Cardiac septum (tissue), 1 donor: ENCODE measurements at places on chromosomes 11 and 22. TPM values are rescaled to one million over a fixed set of nuclear protein-coding genes. Genes with fewer than 3 reads are reported as not detected.
A peak's percentile ranks its signal among the peaks of the same experiment; 100 is the strongest.

DNA sequence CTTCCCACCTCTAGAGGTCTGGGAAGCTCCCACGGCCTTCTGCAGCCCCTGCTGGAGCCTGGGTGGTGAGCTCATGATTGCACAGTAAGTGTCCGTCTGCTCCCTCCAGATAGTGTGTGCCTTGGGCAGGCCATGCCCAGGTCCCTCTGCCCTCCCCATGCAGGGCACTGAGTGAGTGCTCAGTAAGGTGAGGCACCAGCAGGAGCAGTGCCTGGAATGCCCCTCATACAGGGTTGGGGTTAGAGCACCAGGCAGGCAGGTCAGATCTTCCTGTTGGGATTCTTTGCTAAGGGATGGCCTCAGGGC is 50.3 kb downstream of the NAT10 start:
- no peak for DNase-seq

DNA sequence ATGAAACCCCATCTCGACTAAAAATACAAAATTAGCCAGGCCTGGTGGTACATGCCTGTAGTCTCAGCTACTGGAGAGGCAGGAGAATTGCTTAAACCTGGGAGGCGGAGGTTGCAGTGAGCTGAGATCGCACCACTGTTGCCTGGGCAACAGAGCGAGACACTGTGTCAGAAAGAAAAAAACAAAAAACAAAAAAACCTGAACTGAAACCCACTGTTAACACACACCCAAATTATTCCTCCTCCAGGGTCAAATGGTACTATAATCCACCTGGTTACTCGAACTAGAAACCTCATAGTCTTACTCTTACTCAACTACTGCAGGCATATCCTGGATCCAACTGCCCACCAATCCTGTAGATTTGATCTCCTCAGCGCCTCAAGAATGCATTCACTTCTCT is 35.5 kb downstream of the USP28 start:
- no peak for DNase-seq

Gene HSPB2
- total RNA-seq = 59.9 TPM

DNA sequence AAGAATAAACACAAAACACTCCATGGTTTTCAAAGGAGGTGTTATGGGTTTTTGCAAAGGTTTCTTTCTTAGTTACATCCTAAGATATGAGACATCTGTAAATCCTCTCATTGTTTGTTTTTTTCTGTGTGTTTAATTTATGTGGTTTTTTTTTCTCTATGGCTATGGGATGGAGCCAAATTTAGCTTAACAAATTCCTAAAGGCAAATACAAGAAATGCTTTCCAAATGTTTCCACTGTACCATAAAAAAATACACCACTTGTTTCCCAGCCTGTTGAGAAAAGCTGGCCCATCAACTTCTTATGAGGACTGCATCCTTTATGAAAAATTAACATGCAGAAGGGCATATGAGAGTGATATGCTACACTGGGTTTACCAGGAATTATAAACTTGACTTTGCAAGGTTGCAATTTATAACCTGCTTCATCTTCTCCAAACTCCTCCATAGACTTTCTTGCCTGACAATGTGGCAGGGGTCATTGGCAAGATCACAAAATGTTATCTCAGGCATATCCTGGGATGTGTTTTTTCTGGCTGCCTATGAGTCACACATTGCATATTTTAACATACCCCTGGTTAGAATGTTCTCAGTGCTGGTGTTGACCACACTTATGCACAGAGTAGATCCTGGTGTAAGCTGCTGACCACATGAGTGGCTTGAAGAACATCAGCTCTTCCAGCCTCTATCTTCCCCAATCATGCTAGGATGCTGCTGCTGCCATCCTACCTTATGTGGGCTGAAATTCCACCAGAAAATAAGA is 137.6 kb upstream of the TTC12 start:
- no peak for DNase-seq

GRCh38 chr11:56783448-56784041 is 35.0 kb upstream of the OR9G4 start:
- DNase-seq = no peak

Gene CHRM1
- not detected for total RNA-seq

Gene SCUBE2
- 3.9 TPM for total RNA-seq

Gene CTSF
- total RNA-seq = 57.6 TPM

DNA sequence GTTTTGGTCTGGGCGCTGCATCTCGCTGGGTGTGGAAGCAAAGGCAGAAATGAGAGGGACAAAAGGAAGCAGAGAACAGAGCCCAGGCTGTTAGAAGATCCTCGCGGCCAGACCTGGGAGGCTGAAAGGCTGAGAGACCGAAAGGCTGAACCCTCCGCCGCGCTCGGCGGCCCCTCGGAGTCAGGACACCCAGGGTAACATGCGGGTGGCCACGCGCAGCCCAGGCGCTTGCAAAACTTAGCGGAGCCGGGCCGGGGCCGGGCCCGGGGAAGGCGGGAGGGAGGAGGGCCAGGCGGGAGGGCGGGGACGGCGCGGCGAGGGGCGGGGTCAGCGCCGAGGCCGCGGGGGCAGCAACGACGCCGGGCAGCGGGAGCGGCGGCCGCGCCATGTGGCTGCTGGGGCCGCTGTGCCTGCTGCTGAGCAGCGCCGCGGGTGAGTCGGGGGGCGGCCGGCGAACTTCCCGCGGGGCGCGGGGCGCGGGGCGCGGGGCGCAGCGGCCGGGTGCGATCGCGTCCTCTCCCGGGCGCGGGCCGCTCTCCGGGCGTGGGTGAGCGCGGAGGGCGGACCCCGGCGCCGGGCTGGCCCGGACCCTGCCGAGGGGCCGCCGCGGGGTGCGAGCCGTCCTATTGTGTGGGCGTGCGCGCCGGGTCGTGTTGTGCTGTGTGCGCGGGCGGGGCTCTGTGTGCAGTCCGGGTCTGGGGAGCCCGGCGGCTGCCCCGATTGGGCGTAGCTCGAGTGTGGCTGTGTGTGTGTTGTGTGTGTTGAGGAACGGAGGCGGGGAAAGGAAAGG is at the start of gene LDLRAD3:
Gene LDLRAD3, plus strand, starts transcription at position 350 of the 790 bp plus-strand sequence. Its CDS starts 37 bp downstream, at position 387.
- peak; percentile 90 for DNase-seq

GRCh38 chr22:27903805-27904473 is 15.1 kb downstream of the PITPNB start:
- DNase-seq = no peak

GRCh38 chr11:64619811-64620380 is 28.9 kb downstream of the SLC22A12 start:
- no peak for DNase-seq

DNA sequence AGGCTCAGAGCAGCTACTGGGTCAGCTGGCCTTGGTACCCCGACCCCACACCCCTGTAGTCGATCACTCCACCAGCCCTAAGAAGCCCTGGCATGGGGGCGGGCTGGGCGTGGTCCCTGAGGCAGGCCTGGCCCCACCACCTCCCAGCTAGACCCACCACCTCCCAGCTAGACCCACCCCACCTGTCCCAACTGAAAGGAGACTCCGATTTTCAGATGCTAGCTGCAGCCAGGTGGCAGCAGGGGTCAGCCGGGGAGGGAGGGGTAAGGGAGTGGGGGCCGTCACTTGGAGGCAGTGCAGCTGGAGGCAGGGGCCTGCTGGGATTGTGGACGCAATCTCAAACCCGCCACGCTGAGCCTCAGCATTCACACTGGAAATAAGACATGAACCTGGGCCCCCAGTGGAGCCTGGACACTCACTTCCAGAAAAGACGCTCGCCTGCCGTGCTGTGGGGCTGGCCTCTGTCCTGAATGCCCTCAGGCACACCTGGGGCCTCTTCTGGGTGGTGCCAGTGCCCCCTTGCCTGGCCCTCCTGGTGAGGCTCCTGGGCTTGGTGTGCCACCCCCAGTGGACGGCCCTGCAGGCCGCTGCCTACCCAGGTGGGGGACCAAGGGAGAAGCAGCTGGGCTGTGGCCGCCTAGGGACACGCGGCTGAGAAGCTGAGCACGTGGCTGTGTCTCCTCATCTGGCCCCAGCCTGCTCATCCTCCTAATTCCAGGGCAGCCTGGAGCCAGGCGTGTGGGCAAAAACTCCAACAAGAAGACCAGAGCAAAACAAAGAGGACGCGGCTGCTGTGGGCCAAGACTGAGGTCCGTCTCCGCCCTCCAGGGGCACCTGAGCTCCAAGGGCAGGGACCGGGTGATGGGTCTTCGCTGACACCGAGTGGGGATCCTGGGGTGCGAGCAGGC is 26.7 kb downstream of the OSBPL5 start:
- DNase-seq = no peak

- DNase-seq = no peak
Measured at GRCh38 chr22:29989446-29989845, 90.8 kb upstream of the HORMAD2 start.

- no peak for DNase-seq
Measured at GRCh38 chr11:118876286-118876685, 7.4 kb upstream of the CXCR5 start.
